ENCODE measurements at places on chromosomes 7 and 10.
A peak's percentile ranks its signal among the peaks of the same experiment; 100 is the strongest.

- DNase-seq = peak; percentile 77
Observed at GRCh38 chr10:19629567-19629966, 186.7 kb upstream of the PLXDC2 start.

DNA sequence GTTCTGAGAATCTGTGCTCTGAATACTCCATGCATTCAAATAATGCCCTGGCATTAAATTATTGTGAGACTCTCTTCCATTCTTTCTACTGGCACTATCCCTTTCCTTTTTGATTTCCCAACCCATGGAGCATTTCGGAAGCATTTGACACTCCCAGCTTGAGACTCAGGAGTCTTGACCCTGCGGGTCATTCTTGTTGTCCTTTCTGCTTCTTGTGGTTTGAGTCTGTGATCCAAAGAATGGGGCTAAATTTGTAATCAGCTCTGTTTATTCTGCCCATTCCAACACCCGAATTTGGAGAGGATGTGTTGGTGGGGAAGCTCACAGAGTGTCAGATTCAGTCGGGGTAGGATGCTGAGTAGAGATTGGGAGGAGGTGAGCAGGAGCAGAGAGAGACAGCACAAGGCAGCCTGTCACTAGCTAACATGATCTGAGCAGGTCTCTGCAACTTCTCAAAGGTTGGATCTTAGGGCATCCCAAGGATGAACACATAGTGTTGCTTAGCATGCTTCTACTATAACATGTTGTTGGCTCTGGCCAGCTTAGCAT lies 80.4 kb upstream of the BMPER start:
- no peak for DNase-seq

DNA sequence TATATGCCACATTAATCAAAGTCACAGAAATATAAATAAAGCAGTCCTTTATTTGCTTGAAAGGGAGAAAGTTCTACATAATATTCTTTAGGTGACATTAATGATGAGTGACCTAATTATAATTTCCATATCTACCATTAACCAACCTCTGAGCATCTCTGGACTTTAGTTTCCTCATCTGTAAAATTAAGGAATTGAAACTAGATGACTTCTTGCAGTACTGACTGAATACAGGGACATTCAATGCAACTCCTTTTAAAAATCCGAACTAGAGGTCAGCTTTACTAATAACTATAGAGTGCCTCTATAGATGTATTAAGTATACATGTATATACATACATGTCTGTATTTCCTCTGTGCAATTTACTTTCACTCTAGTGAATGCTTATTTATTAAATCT lies 3.9 kb downstream of the FMC1 start:
- no peak for DNase-seq

GRCh38 chr7:80783678-80784327 lies 135.0 kb downstream of the SEMA3C start:
- DNase-seq = peak; percentile 37

GRCh38 chr10:50883629-50884028 lies 1.8 kb downstream of the A1CF start:
- DNase-seq = no peak

- peak; percentile 53 for DNase-seq
Observed at GRCh38 chr10:18222866-18223265, 82.6 kb downstream of the CACNB2 start.

DNA sequence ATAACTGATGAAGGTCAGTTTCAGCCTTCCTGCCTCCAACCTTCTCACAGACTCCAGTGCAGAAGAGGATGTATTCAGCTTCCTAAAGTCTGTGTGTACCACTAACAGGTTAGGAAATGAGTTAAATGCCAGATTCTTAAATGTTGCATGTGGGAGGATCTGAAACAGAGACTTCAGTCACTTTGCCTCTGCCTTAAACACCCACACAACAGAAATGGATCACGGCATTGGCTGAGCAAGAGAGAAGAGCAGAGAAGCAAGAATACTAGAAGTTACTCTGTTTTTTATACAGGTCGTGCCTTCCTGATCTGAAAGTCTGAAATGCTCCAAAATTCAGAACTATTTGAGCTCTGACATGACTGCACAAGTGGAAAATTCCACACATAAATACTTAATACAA lies 98.9 kb upstream of the ARHGAP21 start:
- DNase-seq = no peak

Data from amniotic epithelial cell (primary cell).